ENCODE measurements at places on chromosomes 13 and 19. TPM values are rescaled to one million over a fixed set of nuclear protein-coding genes. Genes with fewer than 3 reads are reported as not detected.

Gene KLF2
- total RNA-seq, result 13.5 TPM

Gene KIR2DL4
- not detected for total RNA-seq

Gene ZNF98
- not detected for total RNA-seq

Gene LILRB3
- 0.30 TPM for total RNA-seq

Gene ZNF829
- total RNA-seq, result 0.44 TPM

Gene LACC1
- total RNA-seq, result 3.8 TPM

Gene ELOF1
- total RNA-seq, result 97.7 TPM

Gene LAIR1
- total RNA-seq, result 0.21 TPM

Gene ARID3A
- total RNA-seq, result 5.6 TPM

Gene ACER1
- total RNA-seq, result not detected

Gene ATP12A
- 0.02 TPM for total RNA-seq

Gene GAPDHS
- total RNA-seq, result 0.19 TPM

Gene CD79A
- total RNA-seq, result 0.92 TPM

Gene SIGLECL1
- not detected for total RNA-seq

Gene CAPN12
- 6.5 TPM for total RNA-seq

Gene TLE6
- total RNA-seq, result 4.5 TPM

Gene NPAS1
- 5.8 TPM for total RNA-seq

Gene SBK3
- total RNA-seq, result 2.6 TPM

Gene MEIOSIN
- total RNA-seq, result 0.05 TPM

Gene RNF113B
- total RNA-seq, result not detected

Gene TTYH1
- total RNA-seq, result not detected

Gene ZNF471
- 0.09 TPM for total RNA-seq

Gene SOX21
- 0.40 TPM for total RNA-seq

Gene SLC44A2
- total RNA-seq, result 6.8 TPM

Gene CACNG7
- 9.2 TPM for total RNA-seq

Gene VPS36
- 14.2 TPM for total RNA-seq
